Stimulated activated CD4-positive, alpha-beta T cell treated with anti-CD3 and anti-CD28 coated beads, Interleukin-12 subunit alpha, Interleukin-12 subunit beta, amount 100 ng/mL, for 48 hours (primary cell): ENCODE measurements at places on chromosomes 3 and 15.

DNA sequence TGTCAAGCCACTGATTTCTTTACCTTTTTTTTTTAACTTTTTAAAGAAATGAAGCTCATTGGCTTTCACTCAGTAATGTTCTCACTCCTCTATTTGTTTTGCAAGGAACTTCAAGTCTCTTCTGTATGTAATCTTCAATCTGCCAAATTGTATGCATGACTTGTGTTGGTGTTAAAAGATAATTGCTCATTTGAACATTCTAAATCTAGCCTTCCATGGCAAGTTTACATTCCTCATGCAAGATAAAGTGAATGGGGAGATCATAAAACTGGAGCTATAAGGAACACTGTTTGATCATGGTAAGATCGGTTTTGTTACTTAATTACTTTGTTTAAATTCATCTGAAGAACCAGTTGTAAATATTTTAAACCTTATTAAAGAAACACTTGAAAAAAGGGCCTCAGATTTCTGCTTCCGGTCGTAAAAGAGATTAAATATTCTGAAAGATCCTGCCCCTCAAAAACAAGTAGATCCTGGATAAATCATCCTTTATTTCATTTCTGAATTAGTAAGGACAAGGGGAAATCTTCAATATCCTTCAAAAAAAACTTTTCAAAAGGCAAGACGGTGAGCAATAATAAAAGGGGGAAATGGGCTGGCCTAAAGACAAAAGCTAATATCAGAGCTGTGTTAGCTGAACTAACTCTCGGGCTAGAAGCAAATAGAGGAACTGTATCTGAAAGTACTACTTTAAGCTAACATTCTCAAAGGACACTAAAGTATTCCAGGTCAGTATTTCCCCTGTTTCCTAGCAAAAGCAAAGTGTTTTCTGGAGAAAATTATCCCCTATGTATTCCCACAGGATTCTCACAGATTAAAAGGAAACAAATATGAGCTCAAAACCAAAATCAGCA is 107.0 kb upstream of the ATP11B start:
- no peak for DNase-seq

- DNase-seq, result no peak
These were observed 257.6 kb upstream of the ZPLD1 start for GRCh38 chr3:102177075-102177755.

- no peak for DNase-seq
These were observed 221.1 kb upstream of the TLE3 start for GRCh38 chr15:70318594-70319465.

DNA sequence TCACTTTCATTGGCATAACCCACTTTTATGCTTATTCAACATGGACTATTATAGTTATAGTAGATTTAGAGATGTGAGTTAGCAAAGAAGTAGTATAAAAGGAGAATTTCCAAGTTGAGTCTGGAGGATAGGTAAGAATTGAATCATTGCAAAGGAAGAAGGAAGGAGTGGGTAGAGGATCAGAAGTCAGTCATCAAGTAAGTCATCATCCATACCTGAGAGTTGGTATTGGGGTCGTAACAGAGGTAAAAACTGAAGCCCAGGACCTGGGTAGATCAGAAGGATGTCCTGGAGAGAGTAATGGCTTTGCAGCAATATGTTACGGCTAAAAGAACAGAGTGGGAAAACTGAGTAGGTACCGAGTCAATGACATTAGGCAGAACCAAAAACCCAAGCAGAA is 265.7 kb downstream of the SUCLG2 start:
- no peak for DNase-seq

DNA sequence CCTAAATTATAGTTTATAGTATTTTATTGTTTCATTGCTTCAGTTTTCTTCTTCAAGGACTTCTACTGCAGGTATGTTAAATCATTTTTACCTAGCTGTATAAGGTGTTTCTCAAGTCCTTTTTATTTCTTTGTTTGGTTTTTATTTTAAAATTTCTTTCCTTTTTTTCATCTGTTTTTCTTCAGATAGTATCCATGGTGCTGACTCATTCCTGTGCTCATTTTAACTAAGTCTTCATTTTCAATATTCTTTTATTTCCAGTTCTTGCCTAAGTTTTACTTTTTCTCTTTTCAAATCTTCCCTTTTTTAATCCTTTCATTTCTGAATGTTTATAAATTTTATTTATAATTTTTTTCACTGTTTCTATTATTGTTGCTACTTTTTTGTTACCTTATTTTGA is 42.3 kb upstream of the STIMATE start:
- DNase-seq, result no peak

DNA sequence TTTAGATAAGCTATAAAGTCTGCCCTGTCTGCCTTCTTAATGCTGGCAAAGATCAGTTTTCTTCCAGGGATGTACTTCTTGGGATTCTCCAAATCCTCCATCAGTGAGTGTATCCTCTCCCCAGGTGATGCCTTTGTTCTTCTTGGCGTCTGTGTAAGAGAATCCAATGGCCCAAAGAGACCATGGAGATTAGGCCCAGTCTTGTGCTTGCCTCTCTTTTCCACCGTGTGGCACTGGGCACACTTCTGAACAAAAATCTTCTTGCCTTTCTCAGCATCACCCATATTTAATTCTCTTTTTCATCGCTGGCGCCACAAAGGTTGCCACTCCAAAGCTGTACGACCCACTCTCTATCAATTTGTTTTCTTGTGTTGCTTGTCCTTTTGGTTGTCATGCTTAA is 32.2 kb upstream of the TAMM41 start:
- DNase-seq, result no peak

GRCh38 chr15:58293622-58294550 is 137.9 kb upstream of the LIPC start:
- no peak for DNase-seq

DNA sequence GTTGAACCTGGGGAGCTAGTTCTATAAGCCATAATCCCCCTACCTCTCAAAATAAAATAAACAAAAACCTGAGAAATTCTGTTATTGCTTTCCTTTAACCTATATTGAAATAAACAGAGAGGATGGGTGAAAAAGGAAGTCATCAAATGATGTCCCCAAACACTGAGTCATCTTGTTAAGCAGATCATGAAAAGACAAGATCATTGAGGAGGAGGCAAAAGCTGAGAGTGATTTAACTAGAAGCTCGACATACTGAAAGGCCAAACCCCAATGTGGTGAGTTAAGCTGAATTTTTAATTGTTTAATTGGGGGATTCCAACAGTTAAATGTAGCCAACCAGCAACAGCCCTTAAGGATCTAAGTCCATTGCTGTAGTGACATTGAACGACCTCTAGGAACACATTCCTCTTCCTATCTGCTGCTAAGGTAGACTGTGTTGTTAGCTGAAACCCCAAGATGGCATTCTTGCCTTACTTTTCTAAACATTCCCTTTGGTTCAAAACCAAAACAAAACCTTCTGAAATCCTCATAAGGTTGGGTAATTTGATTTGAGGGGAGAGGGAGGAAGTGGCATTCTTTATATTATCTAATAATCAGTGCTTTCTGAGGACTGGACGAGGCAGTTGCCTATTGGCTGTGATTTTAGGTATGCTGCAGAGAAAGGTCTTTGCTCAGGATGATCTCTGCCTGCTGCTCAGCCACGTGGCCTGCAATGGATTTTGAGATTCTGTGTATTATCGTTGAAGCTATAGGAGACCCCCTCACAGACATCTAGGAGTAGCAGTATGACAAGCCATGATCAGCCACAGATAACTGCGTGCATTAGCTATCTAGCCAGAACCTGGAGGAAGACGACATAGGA is 62.7 kb upstream of the BNIP2 start:
- no peak for DNase-seq

DNA sequence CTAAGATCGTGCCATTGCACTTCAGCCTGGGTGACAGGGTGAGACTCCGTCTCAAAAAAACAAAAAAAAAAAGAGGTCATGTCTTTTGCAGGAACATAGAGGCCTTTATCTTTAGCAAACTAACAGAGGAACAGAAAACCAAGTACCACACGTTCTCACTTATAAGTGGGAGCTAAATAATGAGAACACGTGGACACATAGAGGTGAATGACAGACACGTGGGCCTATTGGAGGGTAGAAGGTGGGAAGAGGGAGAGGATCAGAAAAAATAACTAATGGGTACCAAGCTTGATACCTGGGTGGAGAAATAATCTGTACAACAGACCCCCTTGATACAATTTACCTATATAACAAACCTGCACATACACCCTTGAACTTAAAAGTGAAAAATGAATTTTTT is 401.4 kb upstream of the NAALADL2 start:
- no peak for DNase-seq

DNA sequence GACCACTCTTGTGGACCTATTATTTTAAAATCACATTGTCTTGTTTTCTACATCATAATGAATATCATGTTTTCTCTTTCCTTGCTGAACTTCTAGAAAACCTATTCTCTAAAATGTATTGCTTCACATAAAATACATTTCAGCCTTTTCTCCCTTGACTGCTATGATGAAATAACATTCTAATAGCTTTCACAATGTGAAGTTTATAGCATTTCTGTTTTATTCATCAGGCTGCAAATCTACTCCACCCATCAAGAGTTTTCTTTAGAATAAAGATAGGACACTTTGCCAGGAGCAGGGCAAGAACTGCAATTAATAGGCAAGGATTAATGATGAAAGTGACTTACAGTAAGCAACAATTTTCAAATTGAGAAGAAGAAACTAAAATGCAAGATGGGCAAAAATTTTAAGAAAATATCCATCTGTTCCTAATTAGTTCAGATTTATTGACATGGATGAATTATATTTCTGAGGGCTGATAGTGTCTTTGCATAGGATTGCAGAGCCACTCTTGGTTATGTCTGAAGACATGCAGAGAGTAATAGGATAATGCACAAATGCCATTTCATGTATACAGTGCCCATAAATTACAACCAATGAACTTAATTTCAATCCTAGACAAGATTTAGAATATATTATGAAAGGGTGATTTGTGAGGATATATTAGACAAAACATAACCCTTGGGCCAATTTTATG is 21.7 kb downstream of the LEKR1 start:
- DNase-seq, result no peak

GRCh38 chr3:143676747-143677146 is 171.5 kb downstream of the SLC9A9 start:
- DNase-seq, result no peak

DNA sequence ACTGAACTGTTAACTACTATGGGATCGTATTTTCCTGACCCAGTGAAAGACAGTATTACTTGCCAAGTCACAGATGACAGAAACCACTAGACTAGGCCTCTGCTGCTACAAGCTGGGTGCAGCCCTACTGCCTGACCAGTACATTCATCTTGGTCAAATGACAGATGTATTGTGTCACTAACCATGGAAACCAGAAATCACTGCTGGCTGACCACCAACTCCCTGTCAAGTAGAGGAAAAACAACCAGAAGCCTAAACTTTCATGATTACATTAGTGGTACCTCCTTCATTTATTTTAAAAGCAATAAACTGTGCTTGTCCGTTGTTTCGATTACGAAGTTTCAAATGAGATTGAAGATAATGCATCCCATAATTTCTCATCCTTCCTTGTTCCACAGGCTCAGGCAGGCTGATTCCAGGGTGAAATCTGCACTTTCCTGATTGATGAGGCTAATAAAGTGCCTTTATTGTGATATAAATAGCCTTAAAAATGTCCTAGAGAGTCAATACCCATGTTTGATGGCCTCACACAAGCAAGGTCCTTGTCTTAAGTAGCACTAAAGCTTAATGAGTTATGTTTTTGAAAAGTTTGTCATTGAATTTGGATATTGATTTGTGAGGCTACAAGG is 309.7 kb downstream of the LSAMP start:
- no peak for DNase-seq

DNA sequence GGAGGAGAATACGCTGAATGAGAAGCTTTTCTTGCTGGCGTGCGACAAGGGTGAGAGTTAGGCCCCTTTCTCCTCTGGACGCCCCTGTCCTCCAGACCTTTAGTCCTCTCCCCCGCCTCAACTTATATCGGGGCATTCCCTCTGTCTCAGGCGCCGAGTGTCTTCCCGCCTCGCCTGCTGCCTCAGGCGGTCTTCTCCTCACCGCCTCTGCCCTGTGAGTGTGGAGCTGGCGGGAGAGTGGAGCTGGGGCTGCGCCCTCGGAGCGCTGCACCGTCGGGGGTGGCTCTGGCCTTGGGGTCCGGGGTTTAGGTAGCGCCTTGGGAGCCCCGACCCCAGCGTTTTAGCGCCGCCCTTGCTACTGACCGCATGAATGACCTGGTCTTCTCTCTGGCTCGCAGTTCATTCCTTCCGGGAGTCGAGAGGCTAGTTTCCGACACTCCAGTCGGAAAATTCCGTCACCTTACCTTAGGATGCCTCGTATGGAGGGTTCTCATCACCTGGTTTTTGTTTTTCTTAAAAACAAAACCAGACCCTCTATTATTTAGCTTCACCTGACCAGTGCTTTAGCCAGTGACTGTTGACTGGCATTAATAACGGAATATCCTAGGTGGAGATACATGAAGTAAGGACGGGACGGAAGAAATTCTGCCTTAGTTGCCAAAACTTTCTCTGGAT is 985 bp downstream of the TRPC1 start:
- no peak for DNase-seq

GRCh38 chr3:182414586-182414985 is 378.7 kb upstream of the ATP11B start:
- no peak for DNase-seq

- DNase-seq, result no peak
These were observed 37.4 kb upstream of the DCP1A start for GRCh38 chr3:53384465-53385423.

- DNase-seq, result no peak
These were observed 34.0 kb downstream of the ATP13A4 start for GRCh38 chr3:193520738-193521137.

DNA sequence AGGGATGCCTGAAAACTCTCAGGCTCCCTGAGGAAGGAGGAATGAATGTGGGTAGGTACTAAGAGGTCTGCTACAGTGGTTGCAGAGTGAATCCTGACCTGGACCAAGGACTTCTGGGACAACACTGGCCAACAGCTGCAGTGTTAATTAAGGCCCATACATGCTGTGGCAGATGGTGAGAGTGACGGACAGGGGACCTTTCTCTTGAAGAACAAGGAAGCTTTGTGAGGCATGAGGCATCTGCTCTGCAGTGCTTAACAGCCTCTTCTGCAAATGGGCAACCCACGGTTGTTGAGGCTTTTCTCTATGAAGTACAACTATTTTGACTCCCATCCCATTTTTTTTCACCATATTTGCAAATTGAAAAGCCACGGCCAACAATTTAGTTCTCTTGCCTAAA is 26.6 kb upstream of the ACAN start:
- DNase-seq, result no peak

DNA sequence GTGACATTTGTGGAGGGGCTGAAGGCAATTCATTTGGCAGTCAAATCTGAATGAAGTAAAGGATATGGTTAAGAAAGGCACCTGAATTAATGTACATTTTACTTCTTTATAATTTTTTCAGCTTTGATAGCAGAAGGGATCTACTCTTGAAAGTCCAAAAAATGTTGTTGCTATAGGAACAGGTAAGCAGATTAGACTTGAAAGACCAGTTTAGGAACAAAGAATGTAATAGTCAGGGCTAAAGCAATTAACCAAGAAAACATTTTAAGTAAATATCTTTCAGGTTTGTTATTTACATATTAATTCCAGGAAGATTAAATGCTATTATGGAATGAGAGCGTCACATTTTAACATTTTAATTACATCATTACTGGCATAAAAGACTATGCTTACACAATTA is 1.1 kb downstream of the ATP13A4 start:
- DNase-seq, result no peak
